ENCODE measurements at places on chromosomes 1 and 21. TPM values are rescaled to one million over a fixed set of nuclear protein-coding genes. Genes with fewer than 3 reads are reported as not detected.

- peak; percentile 87 for DNase-seq
Observed at GRCh38 chr21:42187976-42188653, 30.8 kb upstream of the ABCG1 start.

DNA sequence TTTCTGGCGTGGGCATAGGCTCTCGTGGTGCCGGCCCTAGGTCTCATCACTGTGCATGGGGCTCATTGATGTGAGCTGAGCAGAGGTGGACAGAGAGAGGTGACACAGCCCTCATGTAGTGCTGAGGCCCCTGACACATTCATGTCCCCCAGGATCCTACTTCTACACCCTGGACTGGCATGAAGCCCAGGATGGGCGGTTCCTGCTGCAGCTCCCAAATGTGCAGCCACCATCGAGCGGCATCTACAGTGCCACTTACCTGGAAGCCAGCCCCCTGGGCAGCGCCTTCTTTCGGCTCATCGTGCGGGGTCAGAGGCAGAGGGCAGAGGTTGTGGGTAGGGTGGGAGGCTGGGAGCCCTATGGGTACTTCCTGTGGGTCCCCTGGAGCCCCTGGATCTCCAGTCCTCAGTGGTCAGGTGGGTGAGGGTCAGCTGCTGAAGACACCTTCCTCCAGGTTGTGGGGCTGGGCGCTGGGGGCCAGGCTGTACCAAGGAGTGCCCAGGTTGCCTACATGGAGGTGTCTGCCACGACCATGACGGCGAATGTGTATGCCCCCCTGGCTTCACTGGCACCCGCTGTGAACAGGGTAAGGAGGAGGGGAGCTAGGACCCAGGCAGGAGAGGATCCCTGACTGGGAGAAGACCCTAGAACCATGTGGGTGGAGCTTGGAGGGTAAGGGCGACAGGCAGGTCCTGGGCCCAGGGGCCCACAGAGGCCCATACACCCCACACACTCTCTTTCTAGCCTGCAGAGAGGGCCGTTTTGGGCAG, 6.1 kb downstream of the TIE1 start:
- no peak for DNase-seq

DNA sequence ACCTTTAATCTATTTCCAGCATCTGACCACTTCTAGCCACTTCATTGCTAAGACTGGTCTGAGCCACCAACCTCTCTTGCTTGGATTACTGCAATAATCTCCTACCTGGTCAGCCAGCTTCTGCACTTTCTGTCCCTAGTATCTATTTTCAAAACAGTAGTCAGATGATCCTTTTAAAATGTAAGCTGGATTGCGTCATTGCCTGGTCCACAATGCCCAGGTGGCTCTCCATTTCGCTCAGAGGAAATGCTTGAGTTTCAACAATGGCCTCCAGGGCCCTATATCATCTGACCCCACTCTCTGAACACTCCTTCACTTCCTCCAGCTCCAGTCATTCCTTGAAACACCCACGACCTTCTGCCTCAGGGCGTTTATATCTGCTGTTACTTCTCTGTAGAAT, 2.3 kb downstream of the FYB2 start:
- DNase-seq = no peak

DNA sequence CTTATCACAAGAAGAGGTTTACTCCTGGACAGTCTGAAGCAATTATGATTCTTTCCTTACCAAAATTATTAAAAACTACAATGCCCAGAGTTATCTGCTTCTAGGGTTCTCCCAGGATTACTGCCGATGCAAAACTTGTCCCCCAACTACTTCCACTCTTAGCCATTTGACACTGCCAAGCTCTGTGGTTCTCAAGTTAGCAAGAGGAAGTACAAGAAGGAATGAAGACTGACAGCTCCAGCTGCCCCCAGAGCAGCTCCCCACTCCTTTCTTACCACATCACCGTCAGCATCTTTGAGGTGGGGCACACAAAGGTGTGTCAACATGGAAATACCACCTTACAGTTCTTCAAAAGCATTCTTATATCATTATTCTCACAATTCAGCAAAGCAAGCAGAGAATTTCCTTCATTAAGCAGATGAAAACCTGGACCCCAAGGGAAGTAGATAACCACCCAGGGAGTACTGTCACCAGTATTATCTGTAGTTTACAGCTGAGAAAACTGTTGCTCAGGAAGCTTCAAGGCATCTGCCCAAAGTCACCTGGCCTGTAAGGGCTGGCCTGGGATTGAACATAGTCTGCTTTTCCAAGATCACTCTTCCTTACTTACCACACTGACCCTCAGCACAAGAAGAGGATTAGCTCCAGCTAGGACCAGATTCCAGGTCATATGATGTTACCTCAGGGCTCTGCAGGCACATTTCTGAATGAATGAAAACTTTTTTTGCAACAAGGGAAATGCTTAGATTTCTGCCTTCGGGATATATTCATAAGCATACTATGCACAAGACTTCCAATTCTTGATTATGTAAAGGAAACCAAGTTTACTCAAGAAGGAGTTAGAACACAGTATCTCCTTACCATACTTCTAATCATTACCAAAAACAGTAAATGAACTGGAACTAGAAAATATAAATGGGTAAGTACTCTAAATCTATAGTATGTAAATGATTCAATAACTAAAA, 9.3 kb downstream of the PSMG1 start:
- no peak for DNase-seq

DNA sequence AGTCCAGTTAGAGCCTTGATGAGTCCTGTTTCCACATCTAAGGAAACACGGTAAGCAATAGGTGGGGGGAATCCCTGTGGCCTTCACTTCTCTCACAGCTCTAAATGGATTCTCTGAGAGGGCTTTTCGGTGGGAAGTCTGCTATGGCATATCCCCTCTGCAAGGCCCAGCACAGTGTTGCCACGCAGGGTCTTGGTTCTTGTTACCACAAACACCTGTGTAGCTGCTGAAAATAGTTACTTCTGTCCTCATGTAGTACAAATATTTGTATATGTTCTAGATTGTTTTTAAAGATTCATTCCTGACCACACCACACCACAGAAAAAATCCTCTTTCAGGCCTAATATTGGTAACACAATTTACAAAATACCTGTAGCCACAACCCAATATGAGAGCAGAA, 5.6 kb downstream of the ACTA1 start:
- DNase-seq = no peak

- peak; percentile 60 for DNase-seq
Observed at GRCh38 chr1:14259191-14259757, 339.2 kb upstream of the KAZN start.

DNA sequence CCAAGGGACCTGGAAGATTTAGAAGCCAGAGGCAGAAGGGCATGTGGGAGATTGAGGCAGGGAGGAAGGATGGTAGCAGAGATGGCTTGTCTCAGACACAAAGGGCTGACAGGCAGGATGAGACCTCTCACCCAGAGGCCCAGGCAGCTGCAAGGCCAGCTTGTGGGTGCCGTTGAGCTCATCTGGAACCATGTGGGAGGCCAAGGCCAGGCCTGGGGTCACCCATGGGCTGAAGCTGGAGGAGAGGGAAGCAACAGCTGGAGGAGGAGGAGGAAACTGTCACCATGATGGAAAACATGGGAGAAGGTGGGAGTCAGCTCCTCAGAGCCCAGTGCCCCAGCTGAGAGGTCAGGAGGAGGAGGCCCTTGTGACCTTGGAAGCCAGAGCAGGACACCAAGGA, 6.4 kb downstream of the CRABP2 start:
- DNase-seq = no peak

GRCh38 chr1:55774446-55774845, 559.3 kb upstream of the USP24 start:
- no peak for DNase-seq

DNA sequence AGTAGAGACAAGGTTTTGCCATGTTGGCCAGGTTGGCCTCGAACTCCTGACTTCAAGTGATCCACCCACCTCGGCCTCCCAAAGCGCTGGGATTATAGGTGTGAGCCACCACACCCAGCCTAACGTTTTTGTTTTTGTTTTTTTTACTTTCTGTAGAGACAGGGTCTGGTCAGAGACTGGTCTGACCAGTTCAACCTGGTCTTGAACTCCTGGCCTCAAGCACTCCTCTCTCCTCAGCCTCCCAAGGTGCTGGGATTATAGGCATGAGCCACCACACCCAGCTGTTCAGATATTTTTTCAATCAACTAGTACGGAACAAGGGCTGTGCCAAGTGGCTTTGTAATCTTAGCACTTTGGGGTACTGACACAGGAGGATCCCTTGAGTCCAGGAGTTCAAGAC, 209.5 kb downstream of the RERE start:
- no peak for DNase-seq

- DNase-seq = no peak
Observed at GRCh38 chr1:16173447-16174260, 17.8 kb upstream of the EPHA2 start.

- no peak for DNase-seq
Observed at GRCh38 chr1:20290624-20291597, at the start of gene VWA5B1. TSS of gene VWA5B1 (plus strand) at chr1:20290875. CDS start at chr1:20310602, 19,727 bp downstream.

DNA sequence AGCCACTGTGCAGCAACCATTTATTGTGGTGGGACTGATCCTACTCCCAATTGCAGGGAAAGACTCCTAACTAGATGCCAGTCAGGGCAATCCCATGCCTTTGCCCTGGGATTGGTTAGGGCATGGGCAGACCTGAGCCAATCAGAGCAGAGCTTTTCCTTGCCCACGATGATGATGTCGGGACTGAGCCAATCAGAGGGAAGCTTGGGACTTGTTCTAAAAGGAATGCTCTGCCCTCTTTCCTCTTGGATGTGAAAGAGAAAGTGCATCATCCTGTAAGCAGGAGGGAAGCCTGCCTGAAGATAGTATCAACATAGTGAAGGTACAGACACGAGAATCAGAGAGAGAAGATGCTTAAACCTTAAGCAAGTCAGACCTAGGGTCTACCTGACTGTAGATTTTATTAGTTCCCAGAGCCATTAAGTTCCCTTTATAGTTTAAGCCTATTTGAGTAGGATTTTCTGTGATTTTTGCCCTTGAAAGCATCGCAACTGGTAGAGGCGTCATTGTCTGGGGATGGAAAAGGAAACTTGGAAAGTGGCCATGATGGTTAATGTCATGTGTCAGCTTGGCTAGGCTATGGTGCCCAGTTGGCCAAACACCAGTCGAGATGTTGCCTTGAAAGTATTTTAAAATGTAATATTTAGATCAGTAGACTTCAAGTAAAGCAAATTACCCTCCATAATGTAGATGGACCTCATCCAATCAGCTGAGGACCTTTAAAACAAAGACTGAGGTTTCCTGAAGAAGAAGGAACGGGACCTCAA, 19.9 kb downstream of the IRF2BP2 start:
- no peak for DNase-seq

- DNase-seq = no peak
Observed at GRCh38 chr1:18828224-18828623, 31.2 kb downstream of the TAS1R2 start.

DNA sequence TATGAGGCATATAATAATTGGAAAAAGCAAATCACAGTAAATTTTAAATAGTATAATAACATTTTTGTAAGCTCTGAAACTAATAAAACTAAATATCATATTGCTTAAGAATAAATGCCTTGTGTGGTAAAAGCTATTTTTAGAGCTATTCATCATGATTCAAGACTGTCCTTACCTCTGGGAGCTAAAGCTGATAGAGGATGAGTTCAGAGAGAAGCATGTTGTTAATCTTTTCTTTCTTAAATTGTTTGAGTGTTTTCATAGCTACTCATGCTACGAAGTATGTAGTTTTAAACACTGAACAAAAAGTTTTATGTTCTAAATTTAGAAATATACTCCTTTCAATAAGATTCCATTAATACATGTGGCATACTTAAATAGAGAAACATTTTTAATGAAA, 30.5 kb downstream of the IFI16 start:
- no peak for DNase-seq

DNA sequence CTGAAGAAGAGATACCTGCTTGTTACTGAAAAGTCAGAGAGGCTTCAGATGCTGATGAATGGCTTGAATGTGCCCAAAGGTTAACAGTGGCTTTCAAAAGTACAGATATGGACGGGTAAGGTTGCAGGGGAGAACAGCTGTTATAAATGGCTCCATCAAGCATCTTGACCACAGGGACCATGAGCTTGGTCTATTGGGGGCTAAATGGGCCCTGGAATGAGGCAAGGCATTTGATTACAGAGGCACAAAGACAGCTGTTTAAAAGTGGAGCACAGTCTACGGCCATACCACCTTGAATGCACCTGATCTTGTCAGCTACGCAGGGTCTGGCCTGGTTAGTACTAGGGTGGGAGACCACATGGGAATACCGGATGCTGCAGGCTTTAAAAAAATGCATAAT, 48.3 kb downstream of the C1orf198 start:
- no peak for DNase-seq

- DNase-seq = no peak
Observed at GRCh38 chr1:101313356-101313755, 76.5 kb downstream of the S1PR1 start.

DNA sequence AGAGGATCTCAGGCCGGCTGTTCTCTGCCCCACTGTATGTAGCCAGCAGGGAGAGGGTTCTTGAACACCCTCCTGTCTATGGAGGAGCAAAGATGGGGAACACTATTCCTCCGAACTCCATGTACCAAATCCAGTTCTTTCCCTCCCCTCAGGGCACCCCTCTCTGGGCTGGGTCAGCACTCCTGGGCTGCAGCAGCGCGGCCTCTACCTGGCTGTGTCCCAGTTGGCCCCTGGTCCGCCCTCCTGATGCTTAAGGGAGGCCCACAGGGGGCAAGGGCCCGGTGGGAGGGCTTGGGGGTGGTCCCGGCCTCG, 471 bp upstream of the ADPRS start:
- DNase-seq = no peak

DNA sequence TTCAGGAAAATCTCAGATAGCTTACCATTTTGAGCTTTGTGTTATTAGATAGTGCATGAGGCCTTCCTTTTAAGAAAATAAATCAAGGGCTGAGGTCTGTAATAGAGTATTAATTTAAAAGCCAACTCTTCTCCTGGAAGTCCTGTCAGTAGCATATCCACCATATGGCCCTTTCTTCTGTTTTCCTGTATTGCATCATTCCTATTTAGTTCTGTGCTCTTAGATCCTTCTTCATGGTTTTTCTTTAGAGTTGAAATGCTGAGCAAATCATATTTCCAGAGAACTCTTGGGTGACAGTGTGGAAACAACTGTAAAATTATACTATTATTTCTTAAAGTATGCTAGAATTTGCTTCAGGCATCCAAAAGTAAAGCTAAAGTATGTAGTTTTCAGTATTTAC, 91.7 kb downstream of the TTC3 start:
- no peak for DNase-seq

BLACAT1 gene
- total RNA-seq = 0.53 TPM

CD84 gene
- 4.8 TPM for total RNA-seq

TSTD1 gene
- total RNA-seq = 152 TPM

IRF6 gene
- total RNA-seq = 9.9 TPM

Data from Peyer's patch (tissue), 4 donors.